Adrenal gland (tissue), 19 donors: ENCODE measurements at places on chromosomes 6 and 20. TPM values are rescaled to one million over a fixed set of nuclear protein-coding genes. Genes with fewer than 3 reads are reported as not detected.

- no peak for DNase-seq
Measured at GRCh38 chr20:48776306-48776705, 51.5 kb downstream of the PREX1 start.

DNA sequence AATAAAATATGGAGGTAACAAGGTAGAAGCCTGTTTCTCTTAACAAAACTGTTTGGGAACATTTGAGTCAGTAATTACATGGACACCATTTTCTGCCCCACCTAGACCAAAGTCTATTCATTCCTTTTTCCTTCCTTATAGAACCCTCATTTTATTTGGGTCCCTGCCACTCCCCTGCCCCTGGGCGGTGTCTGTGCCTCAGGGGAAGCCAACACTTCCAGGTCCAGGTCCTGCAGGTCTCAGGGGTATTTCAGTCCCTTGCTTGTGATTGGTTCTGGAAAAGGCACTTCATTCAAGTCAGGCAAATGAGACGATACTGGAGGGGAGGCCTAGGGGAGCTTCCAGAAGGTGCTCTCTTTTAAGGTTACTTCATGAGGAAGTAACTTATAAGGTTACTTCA lies 42.3 kb downstream of the SLC35D3 start:
- no peak for DNase-seq

DNA sequence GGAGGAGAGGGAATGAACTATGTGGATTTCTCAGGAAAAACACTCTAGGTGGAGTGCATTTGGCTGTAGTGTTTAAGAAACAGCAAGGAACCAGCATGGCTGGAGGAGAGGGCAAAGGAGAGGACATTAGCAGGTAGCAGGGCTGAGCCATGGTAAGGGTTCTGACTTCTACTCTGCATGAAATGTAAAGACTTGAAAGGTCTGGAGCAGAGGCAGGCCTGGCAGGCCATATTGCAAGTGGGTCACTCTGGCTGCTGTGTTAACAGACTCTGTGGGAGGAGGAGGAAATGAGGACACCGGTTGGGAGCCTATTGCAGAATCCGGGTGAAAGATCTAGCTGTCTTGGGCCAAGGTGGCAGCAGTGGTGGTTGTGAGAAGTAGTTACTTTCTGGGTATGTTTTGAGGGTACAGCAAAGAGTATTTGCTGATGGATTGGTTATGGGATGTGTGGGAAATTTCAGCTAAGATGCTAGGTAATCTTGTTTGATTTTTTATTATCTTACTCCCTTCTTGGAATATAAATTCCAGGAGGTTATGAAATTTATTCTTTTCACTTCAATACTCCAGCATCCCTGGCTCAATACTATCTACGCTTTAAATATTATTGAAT lies 115.9 kb upstream of the BCLAF1 start:
- no peak for DNase-seq

- no peak for DNase-seq
Measured at GRCh38 chr6:95309545-95309944, 267.8 kb upstream of the MANEA start.

GRCh38 chr6:335572-335971 lies 43.3 kb downstream of the DUSP22 start:
- DNase-seq: no peak

DNA sequence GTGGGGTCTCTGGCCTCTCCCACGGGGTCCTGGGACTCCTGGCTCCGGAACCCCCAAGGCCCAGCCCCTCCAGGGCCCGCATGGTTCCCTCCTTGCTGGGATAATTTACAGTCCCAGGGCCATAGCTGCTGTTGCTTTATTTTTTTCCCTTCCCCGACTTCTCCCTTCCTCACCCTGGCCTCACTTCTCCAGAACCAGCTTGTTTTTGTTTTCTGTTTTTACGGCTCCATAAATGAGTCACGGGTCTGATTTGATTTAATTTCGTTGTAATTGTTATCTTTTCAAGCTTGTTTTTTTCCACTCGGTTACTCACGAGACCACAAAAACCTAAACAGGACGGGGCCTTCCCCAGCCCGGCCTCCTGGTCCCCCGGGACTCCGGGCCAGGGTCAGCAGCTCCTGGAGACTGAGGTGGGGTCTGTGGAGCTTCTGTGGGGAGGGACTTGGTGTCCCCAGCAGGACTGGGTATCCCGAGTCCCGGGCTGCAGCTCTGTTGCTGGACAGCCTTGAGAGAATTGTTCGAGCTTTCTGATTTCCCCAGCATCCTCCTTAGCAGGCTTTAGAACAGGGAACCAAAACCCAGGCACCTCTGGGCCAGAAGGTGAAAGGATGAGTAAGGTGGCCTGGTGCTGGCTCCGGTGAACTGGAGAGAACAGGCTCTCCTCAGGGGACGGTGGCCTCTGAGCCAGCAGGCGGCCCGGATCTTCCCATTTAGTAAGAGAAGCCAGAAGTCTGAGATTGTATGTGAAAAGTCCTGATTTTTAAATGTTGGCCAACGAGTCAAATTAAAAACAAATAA lies 94.9 kb downstream of the CEBPB start:
- DNase-seq: peak; percentile 68

DNA sequence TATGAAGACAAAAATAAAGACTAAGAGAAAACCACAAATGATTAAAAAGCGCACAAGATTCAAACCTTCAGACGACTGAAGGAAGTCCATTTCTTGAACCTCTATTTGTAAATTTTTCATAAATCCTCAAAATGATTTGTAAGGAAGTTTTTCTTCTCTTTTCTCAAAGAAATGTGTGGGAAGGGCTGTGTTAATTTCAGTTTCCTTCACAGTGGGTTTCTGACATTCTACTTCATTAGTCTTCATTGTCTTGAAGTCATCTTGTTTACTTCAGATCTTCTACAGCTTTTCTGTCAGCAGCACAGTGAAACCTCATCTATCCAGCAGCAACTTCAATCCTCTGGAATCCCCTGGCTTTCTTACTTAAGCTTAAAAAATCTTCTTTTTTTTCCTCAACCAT lies 87.6 kb upstream of the MYLIP start:
- DNase-seq: no peak

DNA sequence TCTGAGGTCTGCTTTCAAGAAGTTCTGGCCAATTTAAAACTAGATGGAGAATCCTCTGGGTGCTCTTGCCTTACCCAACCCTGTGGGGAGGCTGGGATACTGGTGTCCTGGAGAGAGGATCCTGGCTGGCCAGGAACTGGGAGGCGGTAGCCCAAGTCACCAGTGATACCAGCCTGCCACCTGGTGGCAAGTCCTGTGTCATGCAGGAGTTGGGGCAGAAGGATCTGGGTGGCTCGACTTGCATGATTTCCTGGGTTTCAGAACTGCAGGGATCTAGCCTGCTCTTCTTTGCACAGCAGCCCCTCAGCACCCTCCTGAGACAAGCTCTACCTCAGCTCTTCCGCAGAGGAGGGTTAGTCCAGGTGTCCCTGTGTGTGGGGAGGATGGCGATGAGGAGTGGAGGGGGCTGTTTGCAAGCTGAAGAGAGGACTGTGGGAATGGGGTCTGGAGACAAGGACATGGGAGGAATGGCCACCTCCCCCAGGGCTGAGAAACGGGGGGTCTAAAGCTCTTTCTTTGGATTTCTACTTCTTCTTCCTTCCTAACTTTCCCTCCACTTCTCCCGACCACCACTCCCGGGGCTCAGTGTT lies 4.2 kb downstream of the KCNK17 start:
- peak; percentile 78 for DNase-seq

The AVP gene
- not detected for polyA plus RNA-seq

The CST4 gene
- not detected for polyA plus RNA-seq

The PAX1 gene
- polyA plus RNA-seq: not detected

The LY6G5C gene
- polyA plus RNA-seq: 3.6 TPM

The SLC12A5 gene
- polyA plus RNA-seq: 15.0 TPM

The THBS2 gene
- polyA plus RNA-seq: 7.9 TPM

The ARFGAP1 gene
- polyA plus RNA-seq: 286 TPM

The TTLL9 gene
- polyA plus RNA-seq: 0.40 TPM
